ENCODE measurements at places on chromosomes 12 and 14. TPM values are rescaled to one million over a fixed set of nuclear protein-coding genes. Genes with fewer than 3 reads are reported as not detected.

DNA sequence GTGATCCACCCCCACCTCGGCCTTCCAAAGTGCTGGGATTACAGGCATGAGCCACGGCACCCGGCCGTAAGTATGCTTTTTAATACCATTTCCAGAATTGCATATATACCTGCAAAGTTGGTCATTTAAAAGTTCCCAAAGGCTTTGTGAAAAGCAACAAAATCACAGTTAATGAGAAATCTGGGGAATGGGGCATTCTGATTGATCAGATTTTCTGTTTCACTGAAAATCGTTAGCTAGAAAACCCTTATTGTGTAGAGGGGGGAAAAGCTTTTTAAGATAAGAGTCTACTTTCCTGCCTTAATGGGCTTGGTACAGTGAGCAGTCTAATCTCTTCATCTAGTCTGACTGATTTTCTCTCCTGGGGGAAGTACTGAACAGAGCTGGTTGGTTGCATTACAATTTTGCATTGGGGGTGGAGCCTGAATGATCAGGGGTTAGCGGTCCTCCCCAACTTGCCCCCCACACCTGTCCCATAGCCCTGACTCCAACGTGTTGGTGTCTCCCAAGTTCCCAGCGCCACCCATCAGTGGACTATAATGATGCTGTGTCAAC, 23.8 kb downstream of the IL31 start:
- DNase-seq: no peak

ADGRD1 gene
- 0.36 TPM for total RNA-seq

ANO2 gene
- total RNA-seq: 2.3 TPM

- no peak for DNase-seq
Observed at GRCh38 chr12:82942991-82943401, 256.3 kb downstream of the TMTC2 start.

ZFHX2 gene
- total RNA-seq: 0.04 TPM

DNA sequence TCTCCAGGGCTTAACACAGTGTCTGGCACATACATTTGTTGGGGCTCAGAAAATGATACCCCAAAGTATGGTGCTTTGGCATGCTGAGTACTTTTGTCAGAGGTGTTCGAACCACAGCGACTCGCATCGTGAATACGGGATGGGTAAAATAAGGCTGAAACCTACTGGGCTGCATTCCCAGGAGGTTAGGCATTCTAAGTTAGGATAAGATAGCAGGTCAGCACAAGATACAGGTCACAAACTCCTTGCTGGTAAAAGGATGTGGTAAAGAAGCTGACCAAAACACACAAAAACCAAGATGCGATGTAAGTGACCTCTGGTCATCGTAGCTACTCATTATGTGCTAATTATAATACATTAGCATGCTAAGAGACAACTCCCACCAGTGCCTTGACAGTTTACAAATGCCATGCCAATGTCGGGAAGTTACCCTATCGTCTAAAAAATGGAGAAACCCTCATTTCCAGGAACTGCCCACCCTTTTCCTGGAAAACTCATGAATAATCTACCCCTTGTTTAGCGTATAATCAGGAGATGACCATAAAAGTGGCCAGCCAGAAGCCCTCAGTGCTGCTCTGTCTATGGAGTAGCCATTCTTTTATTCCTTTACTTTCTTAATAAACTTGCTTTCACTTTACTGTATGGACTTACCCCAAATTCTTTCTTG, 3.3 kb upstream of the AEBP2 start:
- no peak for DNase-seq

KLRB1 gene
- not detected for total RNA-seq

DNA sequence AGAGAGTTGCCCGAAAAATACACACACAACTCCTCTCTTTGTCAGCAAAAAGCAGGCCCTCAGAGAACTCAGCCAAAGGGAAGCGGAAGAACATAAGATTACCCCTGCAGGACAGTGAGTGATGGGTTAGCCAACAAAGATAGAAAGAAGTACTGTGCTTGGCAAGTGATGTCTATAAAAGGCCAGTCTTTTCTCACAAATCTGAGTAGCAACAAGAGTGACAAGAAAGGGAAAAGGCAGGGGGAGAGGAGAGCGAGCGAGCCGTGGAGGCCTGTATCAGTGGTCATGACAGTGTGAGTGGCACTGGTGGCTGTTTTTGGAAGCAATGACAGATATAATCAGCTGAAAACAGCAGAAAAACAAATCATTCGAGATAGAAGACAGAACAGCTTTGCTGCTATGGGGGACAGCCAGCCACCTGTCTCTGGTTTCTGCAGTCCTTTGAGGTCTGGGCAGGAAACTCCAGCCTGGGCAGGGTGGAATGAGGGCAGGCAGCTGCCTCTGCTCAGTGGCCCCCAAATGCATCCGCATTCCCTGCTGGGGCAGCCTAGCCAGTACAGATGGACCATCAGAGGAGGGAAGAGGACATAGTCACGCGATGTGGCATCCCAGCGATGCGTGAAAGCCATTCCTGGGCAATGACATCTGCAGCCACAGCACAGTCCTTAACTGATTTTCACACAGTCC, 74.7 kb downstream of the TRIM9 start:
- DNase-seq: peak; percentile 76

ANKRD33 gene
- not detected for total RNA-seq

DNA sequence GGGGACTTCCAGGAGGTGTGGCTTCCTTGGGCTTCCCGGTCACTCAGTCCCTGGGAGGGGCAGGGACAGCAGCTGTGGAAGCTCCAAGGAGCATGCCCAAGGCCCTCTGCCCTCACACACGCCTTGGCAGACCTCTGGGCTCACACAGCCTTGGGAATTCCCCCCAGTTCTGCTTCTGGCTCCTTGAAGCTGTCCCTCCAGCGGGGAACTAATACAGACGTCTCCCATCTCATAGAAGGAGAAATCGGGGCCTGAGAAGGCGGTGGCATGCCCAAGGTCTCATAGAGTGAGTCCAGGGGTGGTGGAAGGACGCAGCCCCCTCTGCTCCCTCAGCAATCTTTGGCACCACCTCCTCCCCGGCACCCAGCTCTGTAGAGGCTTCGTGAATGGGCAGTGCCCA, 15.7 kb upstream of the TMEM119 start:
- DNase-seq: no peak

- DNase-seq: peak; percentile 75
Observed at GRCh38 chr14:77059276-77059915, 30.9 kb upstream of the IRF2BPL start.

- peak; percentile 85 for DNase-seq
Observed at GRCh38 chr14:38662781-38663180, 406.9 kb upstream of the CLEC14A start.

DNA sequence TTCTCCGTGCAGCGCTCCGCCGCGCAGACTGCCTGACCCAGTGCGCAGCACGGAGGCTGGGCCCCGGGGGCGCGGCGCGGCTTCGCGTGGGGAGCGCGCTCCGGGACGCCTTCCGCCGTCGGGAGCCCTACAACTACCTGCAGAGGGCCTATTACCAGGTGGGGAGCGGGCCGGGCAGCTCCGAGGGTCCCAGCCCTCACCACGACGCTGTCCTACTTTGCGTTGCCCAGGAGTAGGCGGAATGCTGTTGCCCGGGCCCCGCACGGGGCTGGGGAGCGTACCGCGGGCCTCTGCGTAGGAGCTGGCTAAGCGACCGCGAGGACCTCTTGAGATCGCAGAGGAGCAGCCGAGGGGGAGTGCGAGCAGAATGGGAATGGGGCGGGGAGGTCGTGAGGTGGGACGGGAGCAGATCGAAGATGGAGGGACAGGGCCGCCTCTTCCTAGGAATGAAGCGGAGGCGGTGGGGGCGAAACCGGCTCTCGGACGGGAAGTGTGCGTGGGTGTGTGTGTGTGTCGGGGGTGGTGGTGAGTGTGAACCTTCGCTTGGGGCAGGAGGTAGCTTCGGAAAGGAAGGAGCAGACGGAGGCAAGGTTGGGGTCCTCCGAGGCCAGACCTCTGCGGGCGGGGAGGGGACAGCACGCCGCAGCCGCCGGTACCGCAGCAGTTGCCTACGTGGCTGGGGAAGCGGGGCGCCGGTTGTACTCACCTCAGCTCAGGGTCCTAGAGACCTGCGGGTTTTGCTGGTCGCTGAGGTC, 751 bp downstream of the P3H3 start:
- peak; percentile 62 for DNase-seq

- DNase-seq: peak; percentile 14
Observed at GRCh38 chr14:58082491-58083098, 69.4 kb downstream of the ARMH4 start.

BAZ1A gene
- 60.8 TPM for total RNA-seq

DNA sequence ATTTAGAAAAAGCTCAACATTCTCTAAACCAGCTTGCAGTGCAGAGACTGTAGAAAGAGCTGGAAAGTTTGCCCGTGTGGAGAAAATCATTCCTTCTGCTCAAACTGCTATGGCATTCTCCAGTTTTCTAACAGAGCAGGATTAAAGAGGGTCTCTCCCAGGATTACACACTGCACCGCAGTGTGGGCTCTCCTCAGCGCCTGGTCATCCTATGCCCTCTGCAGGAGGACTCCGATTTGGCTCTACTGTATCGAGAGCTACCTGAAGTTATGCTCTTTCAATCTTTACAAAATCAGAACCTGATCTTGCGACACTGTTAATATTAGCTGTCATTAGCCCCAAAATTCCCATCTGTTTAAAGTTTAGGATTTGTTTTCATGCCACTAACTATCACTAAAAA, 33.0 kb downstream of the BHLHE41 start:
- no peak for DNase-seq

GRCh38 chr14:95104911-95105310, 52.4 kb downstream of the DICER1 start:
- DNase-seq: no peak

DNA sequence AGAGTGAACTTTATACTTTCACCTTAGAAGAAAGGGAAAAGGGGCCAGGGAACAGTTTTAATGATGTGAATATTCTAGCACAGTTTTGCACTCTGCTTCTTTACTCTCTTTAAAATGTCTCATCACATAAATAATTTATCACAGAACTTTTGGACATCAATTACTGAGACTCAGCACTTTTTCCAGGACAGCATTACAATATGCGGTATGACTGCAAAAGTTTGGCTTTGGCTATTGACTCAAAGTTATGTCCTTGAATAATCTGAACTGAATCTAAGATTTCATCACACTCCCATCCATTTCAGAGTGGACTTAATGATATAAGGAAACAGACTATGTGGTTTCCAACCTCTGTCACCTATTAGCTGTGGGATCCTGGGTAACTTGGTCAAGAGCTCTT, 11.7 kb downstream of the CCER1 start:
- DNase-seq: no peak

DNA sequence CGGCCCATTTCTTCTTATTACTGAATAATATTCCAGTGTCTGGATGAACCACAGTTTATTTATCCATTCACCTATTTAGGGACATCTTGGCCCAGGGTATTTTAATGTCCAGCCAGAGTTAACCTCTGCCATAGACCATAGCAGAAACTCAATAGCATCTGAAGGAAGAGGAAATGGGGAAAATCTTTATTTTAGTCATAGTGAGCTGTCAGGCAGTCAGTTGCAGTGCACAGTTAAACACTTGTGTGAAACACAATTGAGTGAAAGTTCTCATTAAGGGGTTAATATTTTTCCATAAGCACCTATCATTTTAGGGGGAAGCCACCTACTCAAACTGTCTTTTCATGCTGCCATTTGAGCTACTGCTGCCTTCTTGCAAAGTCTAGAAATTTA, 197.3 kb upstream of the PPFIA2 start:
- DNase-seq: no peak
